Body of pancreas (tissue), 4 donors: ENCODE measurements at places on chromosomes 13 and 19.

DNA sequence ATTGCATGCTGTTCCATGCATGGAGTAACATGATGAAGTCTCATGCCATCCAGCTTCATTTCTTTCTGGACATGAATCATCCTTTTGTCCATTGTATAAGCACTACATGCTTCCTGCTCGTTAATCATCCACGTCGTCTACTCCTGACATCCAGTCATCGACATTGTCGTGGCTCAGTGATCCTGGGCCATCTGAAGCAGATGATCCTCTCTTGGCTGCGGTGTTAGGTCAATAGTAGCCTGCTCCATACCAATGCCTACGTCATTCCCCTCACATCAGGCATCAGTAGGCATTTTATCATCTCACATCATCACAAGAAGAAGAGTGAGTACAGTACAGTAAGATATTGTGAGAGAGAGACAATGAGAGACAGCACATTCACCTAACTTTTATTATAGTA, 7.9 kb upstream of the MYO16 start:
- DNase-seq: no peak

DNA sequence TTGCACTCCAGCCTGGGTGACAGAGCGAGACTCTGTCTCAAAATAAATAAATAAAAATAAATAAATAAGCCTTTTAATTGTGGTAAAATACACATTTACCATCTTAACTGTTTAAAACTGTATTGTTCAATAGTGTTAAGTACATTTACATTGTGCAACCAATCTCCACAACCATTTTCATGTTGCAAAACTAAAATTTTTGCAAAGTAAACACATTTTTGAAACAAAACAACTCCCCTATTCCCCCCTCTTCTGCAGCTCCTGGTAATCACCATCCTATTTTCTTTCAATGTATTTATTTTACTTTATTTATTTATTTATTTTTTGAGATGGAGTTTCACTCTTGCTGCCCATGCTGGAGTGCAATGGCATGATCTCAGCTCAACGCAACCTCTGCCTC, 5.8 kb upstream of the B9D2 start:
- DNase-seq: no peak

DNA sequence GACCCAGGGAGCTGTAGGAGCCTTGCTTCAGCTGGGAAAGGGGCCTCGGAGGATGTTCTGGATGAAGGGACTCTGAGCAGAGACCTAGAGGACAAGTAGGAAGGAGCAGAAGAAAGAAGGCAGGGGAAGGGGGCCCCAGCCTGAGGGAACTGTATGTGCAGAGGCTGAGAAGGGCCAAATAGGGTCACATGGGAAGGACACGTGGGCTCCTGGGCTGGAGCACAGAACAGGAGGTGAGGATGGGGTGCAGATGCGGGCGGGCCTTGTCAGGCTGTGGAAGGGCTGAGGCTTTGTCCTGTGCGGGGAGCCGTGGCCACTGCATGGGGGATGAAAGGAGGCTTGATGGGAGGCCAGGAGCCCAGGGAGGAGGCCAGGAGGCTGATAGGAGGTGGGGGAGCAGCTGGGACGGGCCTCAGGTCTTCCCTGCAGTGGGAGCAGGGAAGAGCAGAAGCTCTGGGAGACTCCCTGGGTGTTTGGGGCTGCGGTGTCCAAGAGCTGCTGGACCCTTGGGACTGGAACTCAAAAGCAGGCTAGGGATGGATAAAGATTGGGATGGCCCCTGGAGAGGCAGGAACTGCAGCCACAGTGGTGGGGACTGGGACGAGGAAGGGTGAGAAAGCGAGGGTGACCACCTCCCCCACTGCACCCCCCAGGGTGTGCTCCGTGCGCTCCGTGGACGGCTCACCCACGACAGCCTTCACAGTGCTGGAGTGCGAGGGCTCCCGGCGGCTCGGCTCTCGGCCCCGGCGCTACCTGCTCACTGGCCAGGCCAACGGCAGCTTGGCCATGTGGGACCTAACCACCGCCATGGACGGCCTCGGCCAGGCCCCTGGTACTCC, 11.4 kb upstream of the LTBP4 start:
- no peak for DNase-seq

DNA sequence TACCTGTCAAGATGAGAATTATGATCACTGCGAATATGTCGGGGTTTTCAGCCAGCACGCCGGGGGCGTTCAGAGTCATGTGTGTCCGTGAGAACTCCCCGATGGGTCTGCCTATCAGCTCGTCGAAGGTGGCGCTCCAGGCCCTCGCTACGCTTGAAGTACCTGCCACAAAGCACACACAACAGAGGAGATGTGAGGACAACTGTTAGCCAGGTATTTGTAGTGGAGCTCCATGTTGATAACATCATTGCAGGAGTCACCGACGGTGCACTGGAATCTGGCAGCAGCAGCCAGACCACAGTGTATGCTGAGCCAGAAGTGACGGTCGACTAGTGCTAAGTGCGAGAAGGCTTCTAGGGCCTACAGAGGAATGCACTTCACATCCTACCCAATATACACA, 62.7 kb downstream of the SLC7A1 start:
- no peak for DNase-seq

- no peak for DNase-seq
Measured at GRCh38 chr13:90640976-90641375, 706.5 kb upstream of the MIR17HG start.

DNA sequence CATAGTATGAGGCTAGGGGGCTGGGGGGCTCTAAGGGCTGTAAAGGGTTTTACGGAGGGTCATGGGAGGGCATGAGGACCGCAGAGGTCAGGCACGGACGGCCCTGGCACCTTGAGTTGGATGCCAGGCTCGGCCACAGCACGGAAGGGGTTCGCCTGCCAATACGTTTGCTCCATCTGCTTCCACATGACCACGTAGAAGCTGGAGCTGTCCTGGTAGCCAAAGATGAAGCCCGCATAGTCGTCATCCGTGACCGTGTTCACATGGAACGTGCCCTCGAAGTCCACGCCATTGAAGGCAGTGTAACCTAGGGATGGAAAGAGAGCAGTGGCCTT, 6.4 kb downstream of the COMP start:
- DNase-seq: no peak

DNA sequence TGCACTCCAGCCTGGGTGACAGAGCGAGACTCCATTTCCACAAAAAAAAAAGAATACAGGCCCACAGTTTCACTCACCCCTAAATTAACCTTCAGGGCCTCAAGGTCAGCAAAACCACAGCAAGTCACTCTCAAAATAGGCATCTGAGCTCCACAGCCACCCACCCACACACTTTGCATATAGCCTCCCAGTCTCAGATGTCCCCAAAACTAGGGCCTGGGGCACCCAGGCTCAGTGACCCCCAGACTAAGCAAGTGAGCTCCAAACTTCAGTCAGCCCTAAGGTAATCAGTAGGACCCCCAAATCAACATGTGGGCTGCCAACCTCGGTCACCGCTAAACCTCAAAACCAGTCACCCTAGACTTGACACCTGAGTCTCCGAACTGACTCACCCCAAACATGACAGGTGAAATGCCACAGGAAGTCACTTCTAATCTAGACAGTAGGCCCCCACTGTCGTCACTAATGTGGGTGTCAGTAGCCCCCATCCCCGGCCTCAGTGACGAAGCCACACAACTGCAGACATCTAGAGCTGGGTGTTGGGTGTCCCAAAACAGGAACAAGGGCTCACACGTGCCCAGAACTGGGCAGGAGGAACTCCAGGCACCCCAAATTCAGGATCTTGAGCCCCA, 13.9 kb downstream of the RABAC1 start:
- DNase-seq: peak; percentile 27

GRCh38 chr13:114148521-114148855, 16.1 kb upstream of the RASA3 start:
- peak; percentile 91 for DNase-seq

GRCh38 chr19:10553943-10554381, 10.3 kb downstream of the ATG4D start:
- peak; percentile 27 for DNase-seq

DNA sequence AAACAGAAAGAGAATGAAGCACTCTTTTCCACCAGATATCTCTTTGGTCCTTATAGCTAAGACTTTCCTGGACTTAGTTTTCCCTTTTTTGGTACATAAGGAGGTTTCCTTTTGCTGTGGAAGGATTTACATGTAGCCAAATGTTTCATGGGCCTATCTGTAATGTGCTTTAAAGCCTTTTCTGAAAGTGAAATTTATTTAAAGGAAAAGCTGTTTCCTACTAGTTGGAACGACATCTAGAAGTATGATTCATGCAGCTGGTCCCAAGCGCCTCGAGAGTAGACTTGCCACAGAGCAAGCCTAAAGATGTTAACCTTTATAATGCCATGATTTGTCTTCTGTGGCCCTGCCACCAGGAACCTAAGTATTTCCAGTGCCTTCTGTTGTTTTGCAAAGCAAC, 390.3 kb downstream of the DLEU7 start:
- DNase-seq: no peak

- no peak for DNase-seq
Measured at GRCh38 chr19:48239120-48239519, 16.6 kb downstream of the CARD8 start.

DNA sequence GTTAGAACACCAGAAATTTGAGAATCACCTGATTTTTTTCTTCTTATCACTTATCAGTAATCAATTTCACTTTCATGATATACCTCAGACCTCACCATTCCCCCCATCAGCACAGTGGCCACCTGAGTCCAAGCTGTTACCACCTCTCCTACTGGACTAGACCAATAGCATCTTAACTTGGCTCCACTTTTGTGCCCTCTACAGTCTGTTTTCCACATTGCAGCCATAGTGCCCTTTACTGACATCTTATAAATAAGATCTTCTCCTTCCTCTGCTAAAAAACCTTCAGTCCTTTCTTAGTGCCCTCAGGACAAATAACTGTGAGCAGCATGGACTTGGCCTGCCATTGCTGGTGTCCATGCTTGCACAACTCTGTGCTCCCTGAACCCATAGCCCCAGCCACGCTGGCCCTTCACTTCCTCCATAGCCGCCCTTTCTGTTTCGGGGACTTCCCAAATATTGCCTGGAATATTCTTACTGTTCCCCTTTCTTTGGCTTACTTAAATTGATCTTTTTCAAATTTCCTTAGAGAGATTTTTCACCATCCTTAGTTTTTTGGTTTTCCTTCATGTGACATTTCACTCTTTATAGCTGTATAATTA, 380.8 kb downstream of the LMO7 start:
- no peak for DNase-seq

- no peak for DNase-seq
Measured at GRCh38 chr19:14394167-14394566, 12.9 kb downstream of the ADGRE5 start.

- no peak for DNase-seq
Measured at GRCh38 chr19:18176367-18177310, 3.0 kb downstream of the IFI30 start.

GRCh38 chr19:5873617-5874199, 3.4 kb upstream of the FUT5 start:
- DNase-seq: no peak

- no peak for DNase-seq
Measured at GRCh38 chr19:13095393-13095784, 7.3 kb downstream of the LYL1 start.

GRCh38 chr13:94325650-94326049, 153.8 kb downstream of the DCT start:
- no peak for DNase-seq

- DNase-seq: no peak
Measured at GRCh38 chr13:106527826-106528225, 7.6 kb downstream of the EFNB2 start.

DNA sequence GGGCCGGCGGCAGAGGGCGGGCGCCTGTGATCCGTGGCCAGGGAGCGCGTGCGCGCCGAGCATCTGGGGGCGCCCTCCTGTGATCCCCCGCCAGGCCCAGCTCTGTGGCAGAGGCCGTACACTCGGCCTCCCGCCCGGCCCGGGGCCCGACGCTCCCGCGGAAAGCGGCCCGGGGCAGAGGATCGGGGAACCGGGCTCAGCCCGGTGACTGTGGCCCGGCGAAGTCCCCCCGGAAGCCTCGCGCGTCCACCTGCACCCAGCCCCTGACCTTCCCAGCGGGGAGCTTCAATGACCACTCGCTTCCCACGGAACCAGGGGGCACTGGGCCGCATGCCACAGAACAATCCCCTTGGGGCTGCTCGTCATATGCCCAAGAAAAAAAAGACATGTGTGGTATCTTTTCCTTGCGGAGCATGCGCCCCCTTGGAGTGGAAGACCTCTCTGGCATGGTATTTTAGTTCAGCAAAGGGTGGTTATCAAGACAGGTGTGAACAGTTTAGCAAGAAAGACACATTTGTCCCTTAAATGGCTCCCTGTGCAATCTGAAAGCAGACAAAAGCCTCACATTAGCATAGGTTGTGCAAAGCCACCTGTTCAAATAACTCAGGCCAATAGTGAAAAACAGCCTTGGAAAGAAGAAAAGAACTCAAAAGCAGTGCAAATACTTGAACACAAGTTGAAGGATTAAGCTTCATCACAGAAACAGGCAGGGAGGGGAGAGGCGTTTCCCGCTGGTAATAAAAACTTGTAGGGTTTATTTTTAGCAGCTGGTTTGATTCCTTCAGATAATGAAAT, 290.9 kb upstream of the SOX21 start:
- DNase-seq: peak; percentile 12

- no peak for DNase-seq
Measured at GRCh38 chr19:30857388-30857787, 485.2 kb downstream of the ZNF536 start.

DNA sequence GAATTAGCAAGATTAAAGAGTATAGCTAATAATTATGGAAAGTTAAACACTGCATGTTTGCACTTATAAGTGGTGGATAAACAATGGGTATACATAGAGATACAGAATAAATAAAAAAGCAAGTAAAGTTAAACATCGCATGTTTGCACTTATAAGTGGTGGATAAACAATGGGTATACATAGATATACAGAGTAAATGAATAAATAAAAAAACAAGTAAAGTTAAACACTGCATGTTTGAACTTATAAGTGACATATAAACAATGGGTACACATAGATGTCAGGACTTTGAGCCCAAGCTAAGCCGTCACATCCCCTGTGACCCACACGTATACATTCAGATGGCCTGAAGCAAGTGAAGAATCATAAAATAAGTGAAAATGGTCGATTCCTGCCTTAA, 1533.3 kb upstream of the SPRY2 start:
- no peak for DNase-seq

DNA sequence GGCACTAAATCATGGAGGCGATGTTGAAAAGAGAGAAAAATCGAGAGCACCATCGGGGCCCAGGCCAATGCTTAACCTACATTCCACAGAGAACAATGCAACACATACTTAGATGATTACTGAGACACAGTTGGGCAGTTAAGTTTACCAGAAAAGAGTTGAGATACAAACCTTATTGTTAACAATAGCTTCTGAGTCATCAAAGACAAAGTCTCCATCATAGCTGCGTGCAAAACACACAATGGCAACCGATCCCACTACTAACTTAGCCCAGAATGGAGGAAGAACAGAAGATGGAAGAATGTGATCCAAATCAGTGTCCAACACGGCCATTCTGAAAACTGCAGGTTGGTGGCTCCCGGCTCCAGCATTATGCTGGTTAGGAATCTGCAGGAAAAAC, 6.2 kb downstream of the TMTC4 start:
- no peak for DNase-seq

- no peak for DNase-seq
Measured at GRCh38 chr19:51789061-51789795, 5.7 kb upstream of the FPR3 start.

GRCh38 chr19:47693489-47693888, 19.7 kb upstream of the EHD2 start:
- DNase-seq: no peak

- no peak for DNase-seq
Measured at GRCh38 chr19:2083174-2083854, 12.8 kb downstream of the MOB3A start.
